ENCODE measurements at places on chromosomes 3 and 15.
A peak's percentile ranks its signal among the peaks of the same experiment; 100 is the strongest.

DNA sequence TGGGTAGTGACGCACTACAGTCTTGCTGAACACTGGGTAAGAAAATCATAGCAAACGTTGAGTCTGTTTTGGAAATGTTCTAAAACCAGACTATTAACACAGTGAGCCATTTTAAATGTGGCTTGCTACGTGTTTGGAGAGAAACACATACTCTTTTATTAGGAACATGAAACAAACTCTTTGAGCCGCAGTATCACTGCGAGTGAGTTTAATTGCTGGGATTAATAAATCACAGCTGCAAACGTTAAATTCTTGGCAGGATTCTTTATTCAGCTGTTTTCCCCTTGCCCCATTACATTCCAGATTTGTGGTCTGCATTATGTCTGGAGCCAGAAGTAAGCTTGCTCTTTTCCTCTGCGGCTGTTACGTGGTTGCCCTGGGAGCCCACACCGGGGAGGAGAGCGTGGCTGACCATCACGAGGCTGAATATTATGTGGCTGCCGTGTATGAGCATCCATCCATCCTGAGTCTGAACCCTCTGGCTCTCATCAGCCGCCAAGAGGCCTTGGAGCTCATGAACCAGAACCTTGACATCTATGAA is 33.6 kb downstream of the BTD start:
- peak; percentile 87 for DNase-seq

- no peak for DNase-seq
These were observed 406.9 kb downstream of the NR2F2 start for GRCh38 chr15:96737408-96737807.

GRCh38 chr15:49441356-49441755 is 18.3 kb downstream of the FGF7 start:
- no peak for DNase-seq

- no peak for DNase-seq
These were observed 149.7 kb downstream of the AKAP13 start for GRCh38 chr15:85530079-85530478.

DNA sequence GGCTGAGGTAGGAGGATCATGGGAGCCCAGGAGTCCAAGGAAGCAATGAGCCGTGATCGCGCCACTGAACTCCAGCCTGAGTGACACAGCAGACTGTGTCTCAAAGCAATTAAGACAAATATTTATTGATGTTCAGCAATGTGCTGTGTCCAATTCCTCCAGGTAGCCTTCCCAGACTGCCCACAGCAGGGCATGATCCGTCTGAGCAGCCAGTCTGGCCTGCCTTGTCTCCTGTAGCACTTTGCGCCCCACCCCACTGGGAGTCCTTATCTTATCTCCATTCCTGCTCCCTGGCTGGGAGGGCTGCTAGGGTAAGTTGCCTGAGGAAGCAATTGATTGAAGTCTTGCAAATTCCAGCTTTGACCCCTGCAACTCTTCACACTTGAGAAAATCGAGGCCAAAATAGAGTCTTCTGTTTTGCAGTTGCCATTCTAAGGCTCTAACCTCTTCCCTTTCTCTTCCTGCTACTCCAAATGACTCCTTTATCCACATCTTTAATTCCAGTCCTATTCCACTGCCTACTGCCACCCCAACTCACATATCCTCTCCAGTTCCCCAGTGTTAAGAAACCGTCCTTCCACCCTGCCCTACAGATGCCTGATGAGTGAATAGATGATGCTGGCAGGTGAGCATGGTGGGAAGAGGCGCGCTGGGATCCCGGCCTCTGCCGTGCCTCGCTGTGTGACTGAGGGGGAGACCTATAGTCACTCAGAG is 26.9 kb upstream of the LCTL start:
- DNase-seq, result no peak

DNA sequence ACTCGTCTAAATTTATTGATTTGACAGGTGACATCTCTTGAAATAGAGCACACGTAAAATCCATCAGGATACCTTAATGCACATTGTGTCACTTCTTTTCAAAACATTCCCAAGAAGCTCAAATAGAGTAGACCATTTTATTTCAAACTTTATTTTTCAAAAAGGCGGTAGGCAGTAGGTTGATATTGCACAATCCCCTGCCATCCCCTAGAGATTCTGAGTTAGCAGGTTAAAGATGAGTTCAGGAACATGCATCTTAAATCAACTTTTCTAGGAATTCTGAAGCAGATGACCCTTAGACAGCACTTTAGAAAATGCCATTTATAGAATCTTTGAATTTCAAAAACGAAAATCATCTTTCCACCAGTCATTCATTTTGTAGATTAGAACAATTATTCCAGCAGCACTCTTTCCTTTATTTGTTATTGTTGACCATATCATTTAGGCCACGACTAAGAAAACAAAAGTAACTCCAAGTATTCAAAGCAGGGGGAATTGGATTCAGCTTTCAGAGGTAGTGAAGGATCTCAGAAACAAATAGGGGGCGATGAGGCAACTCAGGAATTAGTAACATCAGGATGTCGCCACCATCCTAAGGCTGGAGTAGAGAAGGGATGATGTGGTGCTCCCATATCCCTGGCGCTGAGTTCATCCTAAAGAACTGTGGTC is 198.2 kb upstream of the MCTP2 start:
- DNase-seq, result no peak

- DNase-seq, result no peak
These were observed 346.4 kb downstream of the OCA2 start for GRCh38 chr15:27752691-27753090.

GRCh38 chr3:191409791-191410359 is 51.1 kb upstream of the PYDC2 start:
- DNase-seq, result no peak

DNA sequence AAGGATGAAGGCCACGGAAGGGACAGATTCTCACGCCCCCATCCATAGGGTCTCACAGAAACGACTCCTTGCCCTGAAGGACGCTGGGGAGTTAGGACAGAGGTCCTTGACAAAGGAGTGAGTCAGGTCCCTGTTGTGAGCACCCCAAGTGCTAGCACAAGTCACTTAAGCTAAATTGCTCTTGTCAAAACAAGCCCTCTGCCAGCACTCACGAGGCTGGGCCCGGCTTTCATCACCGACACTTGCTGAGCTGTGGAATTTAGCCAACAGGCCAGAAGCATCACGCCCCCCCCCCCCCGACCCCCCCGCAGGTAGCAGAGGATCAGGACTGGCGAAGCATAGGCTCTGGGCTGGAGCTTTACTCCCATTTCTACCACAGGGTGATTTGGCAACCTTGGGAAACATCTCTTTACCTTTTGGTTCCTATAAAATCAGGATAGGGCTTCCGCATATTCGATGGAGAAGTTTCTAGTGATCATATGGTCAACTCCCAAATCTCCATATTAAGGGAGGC is 75.4 kb downstream of the ADCY5 start:
- DNase-seq, result no peak

- DNase-seq, result no peak
These were observed 41.5 kb downstream of the PDHB start for GRCh38 chr3:58392181-58392580.

GRCh38 chr3:37537914-37538691 is 323.6 kb upstream of the CTDSPL start:
- no peak for DNase-seq

DNA sequence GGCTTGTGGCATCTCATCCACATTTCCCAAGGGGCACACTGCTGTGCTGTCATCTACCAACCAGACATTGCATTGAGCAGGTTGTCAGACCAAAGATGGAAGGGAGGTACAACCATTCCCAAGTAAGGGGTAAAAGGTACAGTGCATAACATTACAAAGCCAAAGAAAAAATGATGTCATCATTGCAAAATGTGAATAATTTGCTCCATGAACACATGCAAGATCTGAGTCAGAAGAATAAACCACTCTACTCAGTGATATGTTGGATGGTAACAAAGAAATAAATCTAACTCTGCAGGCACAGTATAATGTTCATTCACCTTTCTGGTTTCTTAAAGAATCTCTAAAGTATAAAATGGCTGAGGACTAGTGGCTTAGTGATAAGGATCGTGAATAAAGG is 202.7 kb downstream of the MAGI1 start:
- DNase-seq, result no peak

DNA sequence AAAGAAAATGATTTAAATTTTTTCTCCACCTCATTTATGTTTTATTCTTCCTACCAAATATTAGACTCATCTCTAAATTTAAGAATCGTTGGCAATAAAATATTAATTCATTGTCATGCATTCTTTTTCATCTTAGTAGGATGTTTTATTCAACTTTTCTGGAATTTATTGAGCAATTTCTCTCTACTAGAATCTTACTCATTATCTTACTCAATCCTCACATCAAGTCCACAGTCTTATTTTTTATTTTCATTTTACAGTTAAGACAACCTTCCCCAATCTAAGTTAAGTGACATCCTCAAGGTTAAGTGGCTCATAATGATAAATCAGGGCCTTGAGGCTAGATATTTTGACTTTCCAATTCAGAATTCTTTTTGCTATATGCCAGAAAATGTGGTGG is 15.9 kb upstream of the ALDH1A2 start:
- no peak for DNase-seq

DNA sequence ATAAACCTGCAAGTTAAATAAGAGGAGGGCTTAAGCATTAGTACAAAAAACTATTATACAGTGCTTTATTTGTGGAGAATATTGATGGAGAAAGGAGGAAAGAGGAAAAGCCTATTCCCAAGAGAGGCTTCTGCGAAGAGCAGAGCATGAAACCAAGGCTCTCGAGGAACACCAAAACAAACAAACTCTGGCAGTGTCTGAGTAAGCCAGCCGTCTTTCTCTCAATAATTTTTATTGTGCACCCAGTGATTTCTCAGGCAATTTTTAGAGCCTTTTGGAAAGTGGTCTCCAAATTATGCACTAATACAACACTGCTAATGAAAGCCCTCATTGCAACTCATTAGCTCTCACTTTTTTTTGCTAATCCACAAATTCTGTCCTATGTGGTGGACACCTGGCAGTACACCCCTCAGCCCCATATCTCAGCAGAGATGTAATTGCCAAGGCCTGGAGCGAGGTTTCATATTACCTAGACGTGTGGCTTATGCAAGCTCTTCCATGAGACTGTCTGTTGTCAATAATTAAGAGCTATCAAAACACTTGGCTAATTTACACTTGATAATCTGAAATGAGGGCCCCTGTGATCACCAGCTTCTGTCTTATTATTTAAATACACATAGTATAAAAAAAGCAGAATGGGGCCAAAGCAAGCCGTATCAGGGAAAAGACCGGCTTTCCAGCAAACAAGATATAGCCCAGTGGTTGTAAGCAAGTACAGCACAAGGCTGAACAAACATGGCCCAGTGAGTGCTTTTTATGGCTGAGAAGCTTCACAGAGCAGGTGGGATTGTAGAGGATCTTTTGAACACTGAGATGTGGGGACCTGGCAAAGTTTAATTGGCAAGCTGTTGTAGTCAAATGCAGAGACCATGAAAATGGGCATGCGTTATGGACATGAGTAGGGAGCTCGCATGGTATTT is 216.9 kb downstream of the ROBO2 start:
- no peak for DNase-seq

DNA sequence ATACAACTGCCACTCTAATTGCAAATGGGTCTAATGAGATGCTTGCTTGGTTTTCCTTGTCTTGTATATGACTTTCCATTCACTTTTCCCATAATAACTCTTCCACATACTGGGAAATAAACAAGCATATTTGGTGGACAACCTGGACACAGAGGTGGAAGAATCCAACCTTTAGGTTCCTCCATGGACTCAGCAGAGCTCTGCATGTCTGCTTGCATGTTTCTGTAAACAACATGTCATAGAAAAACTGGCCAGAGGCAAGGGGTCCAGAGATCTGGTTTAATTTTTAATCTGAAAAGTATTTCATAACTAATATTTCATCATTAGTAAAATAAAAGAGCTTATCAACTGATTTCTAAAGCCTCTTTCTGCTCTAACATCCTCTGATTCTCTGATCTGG is 30.2 kb downstream of the GOLIM4 start:
- DNase-seq, result no peak

- DNase-seq, result no peak
These were observed 1473.9 kb upstream of the GBE1 start for GRCh38 chr3:83235180-83235814.

- DNase-seq, result no peak
These were observed 427 bp upstream of the RNF111 start for GRCh38 chr15:58987036-58987435.

DNA sequence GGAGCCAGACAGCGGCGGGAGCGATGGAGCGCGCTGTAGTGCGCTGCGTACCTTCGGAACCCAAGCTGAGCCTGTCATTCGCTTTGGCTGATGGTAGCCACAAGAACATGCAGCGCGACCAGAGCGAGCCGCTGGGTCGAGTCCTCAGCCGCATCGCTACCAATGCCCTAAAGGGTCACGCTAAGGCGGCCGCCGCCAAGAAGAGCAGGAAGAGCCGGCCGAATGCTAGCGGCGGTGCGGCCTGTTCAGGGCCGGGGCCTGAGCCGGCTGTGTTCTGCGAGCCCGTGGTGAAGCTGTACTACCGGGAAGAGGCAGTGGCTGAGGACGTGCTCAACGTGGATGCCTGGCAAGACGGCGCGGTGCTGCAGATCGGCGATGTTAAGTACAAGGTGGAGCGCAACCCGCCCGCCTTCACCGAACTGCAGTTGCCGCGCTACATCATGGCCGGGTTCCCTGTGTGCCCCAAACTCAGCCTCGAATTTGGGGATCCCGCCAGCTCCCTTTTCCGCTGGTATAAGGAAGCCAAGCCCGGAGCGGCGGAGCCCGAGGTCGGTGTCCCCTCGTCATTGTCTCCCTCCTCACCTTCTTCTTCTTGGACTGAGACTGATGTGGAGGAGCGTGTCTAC is 498 bp downstream of the PDE12 start:
- peak; percentile 16 for DNase-seq

DNA sequence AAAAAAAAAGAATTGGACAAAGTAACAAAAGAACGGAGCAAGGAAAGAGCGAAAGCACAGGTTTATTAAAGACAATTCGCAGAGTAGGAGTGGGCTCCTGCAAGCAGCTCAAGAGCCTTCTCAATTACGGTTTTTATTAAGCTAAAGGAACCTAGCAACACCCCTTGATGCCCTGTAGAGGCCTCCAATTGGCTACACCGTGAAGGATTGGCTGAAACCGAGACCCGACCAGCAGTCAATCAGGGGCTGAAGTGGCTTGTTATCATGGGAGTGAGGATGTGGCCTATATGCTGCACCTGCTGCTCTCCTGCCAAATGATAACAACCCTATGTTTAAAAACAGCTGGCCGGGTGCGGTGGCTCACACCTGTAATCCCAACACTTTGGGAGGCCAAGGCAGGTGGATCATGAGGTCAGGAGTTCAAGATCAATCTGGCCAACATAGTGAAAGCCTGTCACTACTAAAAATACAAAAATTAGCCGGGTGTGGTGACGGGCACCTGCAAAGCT is 20.4 kb upstream of the AP3B2 start:
- no peak for DNase-seq

DNA sequence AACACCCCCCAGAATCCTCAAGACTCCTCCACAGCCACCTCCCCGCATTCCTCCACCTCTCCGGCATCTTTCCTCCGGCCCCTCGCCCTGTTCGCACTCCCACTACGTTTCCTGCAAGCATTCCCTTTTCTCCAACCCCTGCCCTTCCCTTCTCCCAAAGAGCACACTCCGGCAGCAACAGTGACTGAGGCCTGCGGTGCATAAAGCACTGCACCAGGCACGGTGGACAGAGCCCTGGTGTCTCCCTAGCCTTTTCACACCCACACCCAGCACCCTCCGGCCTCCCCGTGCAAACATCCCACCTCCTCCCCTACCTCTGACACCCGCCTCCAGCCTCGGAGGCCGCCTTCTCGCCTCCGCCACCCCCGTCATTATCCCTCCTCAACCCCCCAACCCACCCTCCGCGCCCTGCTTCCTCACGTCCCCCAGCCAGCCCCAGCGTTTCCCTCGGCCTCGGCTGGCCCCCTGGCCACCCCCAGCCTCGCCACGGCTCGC is 577 bp downstream of the ZNF148 start:
- DNase-seq, result no peak

- no peak for DNase-seq
These were observed 4.9 kb downstream of the HDAC11 start for GRCh38 chr3:13484851-13485590.
